ENCODE measurements at places on chromosomes 5 and 9.

DNA sequence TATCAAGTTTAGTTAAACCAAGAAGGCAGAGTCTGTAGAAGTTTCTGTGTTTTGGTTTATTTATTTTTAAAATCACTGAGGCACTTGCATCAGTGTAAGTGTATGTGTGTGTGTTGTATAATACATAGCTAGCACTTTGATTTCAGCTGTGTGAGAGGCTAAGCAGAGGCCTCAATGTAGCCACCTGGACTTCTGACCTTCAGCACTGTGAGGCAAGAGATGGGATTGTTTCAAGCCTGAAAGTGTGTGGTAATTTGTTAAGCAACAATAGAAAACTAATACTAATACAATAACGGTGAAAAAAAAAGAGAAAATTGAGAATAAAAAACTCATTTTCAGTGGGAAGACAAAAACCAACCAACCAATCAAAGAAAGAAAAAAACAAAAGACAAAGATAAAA, 327.3 kb downstream of the CDH18 start:
- DNase-seq, result no peak

- no peak for DNase-seq
These were observed 405.1 kb upstream of the KLF4 start for GRCh38 chr9:107894572-107895261.

DNA sequence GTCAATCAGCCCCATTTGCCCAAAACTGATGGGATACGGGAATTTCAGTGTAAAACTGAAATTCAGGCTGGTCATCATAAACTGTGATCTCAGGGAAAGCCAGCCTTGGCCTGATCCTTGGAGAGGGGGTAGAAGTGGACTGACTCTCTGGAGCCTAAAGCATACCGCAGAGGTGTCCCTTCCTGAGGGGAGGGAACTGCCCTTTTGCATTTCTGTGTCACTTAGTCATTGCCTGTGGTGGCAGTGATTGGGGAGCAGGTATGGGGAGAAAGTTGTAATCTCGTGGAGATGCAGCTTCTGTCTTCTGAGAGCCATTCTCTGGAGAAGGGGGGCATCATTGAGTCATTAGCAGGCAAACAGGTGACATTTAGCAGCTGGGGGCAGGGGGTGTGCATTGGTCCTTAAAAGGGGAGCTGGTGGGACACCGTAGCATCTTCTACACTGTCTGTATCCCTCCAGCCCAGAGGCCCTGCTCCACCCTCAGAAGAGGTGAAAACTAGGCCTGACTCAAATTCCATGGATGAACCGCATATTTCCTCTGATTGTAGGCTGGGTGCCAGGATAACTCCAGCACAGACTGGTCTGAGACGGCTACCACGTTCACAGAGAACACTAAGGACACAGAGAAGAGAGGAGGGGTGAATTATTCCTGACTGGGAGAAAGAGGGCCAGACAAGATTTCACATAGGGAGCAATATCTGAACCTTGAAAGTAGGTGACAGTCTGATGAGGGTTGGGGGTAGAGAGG, 143.3 kb downstream of the SEC61B start:
- DNase-seq, result no peak

GRCh38 chr5:124859027-124859426, 112.6 kb upstream of the ZNF608 start:
- no peak for DNase-seq

DNA sequence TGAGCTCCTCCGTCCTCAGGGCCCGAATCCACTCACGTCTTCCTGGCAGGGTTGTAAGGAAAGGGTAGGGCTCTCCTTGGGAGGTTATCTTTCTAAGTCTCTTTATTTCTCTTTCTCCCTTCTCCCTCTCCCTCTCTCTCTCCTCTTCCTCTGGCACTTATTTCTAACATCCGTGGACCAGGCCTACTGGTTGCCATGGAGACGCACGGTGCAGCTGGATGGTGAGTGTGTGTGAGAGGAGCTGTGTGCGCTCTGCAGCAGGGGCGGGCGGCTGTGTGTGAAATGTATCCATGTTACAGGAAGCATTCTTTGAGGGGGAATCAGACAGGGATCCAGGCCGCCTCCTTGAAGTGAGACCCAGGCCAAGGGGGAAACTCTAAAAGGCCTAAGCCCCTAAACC, 32.2 kb downstream of the PCDH1 start:
- peak; percentile 60 for DNase-seq

- DNase-seq, result no peak
These were observed 15.7 kb downstream of the VCP start for GRCh38 chr9:35056571-35057270.

GRCh38 chr5:32843531-32843895, 132.4 kb downstream of the NPR3 start:
- no peak for DNase-seq

DNA sequence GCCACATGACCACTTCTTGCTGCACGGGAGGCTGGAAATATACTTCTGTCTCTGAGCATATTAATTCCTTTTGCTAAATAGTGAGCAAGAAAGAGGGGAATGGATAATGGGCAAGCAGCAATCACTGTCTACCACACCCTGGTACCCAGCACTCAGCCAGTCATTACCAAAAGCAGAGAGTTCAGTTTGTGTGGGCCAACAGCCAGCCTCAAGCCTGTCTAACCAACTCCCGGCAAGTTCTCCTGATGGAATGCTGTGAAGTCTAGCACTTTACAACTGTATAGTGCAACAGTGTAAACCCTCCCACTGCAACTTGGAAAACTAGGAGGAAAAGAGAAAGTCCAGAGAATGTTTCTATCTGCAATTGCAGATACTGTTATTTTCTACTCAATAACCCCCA, 47.8 kb downstream of the PLK2 start:
- no peak for DNase-seq

GRCh38 chr5:175438234-175438857, 5.6 kb downstream of the DRD1 start:
- DNase-seq, result no peak

- DNase-seq, result no peak
These were observed 297.2 kb downstream of the DRD1 start for GRCh38 chr5:175146733-175147132.

GRCh38 chr5:61614606-61615005, 282.5 kb downstream of the ZSWIM6 start:
- no peak for DNase-seq

DNA sequence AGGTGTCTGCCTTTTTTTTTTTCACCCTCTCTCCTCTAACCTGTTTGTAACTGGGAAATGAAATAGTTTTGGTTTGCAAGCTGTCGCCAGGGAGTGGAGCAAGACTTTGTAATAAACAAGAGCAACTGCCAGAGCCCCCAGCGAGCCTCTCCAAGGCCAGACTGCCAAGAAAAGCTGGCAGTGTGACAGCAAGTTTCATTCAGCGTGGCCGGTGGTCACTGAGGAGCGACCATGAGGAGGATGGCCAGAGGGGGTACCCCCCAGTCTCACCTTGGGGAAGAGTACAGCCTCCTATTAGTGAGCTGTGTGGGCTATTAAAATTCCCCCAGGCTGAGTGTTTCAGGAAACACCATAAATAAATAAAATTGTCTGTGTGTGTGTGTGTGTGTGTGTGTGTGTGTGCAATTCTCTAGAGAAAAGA, 49.9 kb downstream of the ZFAND5 start:
- DNase-seq, result no peak

GRCh38 chr5:25027061-25027460, 382.3 kb upstream of the CDH10 start:
- DNase-seq, result no peak

GRCh38 chr5:149328177-149328576, 17.1 kb upstream of the GRPEL2 start:
- no peak for DNase-seq
